ENCODE measurements at places on chromosomes 11 and 22.

DNA sequence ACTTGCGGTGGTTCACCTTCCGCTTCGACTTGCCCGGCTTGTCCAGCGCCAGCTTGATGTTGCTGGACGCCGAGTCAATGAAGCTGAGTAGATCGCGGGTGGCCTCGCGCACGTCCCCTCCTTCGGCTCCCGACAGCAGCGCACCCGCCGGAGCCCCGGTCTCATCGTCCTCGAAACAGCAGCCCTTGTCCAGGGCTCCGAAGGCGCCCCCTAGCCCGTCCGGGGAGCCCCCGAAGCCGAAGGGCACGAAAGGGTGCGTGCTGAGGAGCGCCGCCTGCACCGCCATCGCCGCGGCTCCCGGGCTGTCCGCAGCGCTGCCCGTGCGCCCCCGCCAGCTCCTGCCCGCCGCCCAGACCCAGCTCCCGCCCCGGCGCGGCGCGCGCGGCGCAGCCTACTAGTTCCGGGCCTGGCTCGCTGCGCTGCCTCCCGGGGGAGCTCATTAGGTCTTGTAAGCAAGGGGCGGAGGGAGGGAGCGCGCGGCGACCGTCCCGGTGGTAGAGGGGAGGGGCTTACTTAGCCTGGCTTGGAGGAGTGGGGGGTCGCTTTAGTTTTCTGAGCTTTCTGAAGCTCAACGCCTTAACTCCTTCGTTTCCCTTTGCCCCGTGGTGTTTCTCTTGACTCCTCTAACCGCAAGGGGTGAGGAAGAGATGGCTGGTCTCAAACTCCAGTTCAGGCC, at the start of gene FAM181B:
TSS of gene FAM181B (minus strand) at position 421 of the 676 bp plus-strand sequence. CDS start at position 286, 135 bp downstream.
- DNase-seq: no peak

GRCh38 chr22:44483878-44484277, 14.2 kb downstream of the RTL6 start:
- no peak for DNase-seq

DNA sequence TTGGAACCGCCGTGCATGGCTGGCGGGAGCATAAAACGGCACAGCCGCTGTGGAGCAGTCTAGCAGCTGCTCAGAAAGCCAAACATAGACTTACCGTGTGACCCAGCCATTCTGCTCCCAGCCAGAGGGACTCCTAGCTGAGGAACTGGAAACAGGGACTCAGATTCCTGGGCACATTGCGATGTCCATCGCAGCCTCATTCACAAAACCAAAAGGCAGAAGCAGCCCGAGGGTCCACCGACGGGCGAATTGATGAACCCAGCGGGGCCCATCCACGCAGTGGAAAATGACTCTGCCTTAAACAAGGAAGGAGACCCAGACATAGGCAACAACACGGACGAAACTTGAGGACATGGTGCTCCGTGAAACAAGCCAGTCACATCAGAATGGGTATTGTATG, 5.7 kb upstream of the MUC5B start:
- DNase-seq: no peak

GRCh38 chr11:95147364-95147905, 57.8 kb downstream of the ENDOD1 start:
- peak; percentile 71 for DNase-seq

DNA sequence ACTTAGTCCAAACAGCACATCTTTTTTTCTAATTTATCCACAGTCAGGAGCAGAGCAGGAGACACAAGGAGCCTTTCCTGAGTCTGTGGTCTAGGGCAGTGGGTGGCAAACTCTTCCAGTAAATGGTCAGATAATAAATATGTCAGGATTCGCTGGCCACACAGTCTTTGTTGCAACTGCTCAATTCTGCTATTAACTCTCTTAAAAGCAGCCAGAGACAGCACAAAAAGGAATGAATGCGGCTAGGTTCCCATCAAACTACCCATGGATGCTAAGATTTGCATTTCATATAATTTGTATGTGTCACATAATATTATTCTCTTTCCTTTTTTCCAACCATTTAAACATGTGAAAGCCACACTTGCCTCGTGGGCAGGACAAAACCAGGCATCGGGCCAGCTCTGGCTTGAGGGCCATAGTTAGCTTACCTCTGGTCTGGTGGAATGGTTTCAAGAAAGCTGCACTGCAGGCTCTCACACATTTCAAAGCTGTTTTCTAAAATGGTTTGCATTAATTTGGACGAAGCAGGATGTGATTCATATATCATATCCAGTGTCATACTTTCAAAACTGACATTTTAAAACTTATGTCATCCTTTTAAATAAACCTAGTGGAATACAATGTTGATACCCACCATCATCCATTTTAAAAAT, 64.7 kb upstream of the CD5 start:
- no peak for DNase-seq

- DNase-seq: no peak
Observed at GRCh38 chr22:48431014-48431413, 1396.7 kb downstream of the BRD1 start.

DNA sequence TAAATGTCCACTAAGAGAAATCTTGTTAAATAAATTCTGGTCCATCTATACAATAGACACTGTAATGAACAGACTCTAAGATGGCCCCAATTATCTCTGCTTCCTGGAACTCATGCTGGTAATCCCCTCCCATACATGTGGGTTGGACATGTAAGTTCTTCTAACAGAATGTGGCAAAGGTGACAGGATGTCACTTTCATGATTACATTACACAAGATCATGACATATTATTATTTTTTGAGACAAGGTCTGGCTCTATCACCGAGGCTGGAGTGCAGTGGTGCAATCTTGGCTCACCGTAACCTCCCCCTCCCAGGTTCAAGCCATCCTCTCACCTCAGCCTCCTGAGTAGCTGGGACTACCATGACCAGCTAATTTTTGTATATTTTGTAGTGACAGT, 14.6 kb upstream of the NDUFC2 start:
- DNase-seq: no peak

GRCh38 chr11:95338430-95338991, 107.5 kb upstream of the SESN3 start:
- peak; percentile 34 for DNase-seq

DNA sequence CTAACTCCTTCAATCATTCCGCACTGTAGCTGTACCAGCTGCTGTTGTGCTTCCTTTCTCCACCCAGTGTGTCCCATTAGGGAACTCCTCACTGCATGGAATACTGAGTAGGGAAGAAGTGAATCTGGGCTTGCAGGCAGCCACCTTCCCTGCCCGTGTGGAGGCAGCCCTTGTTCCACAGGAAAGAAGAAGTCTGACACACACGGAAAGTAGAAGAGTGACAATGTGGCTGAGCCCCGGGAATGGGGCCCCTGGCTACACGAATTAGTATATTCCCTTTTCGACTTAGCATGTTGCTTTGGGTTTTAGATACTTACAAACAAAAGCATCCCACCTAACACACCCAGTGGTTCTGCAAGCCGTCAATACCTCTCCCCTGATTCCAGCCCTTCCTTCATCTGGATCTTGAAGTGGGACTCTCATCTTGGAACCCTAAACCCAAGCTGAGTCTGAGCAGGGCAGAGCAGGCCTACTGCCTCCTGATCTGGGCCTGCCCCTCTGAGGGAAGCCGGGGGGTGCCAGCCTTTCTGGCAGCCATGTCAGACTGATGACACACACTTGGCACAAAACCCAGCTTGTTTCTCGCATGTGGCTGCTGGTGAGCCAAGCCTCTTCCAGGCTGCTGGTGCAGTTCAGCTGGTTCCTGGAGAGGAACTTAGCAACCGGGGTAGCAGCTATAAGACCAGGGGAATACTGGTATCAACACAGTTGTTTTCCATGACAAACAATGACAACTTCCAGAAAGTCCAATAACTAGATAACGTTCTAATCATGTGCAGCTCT, 71.6 kb downstream of the C11orf58 start:
- DNase-seq: no peak

DNA sequence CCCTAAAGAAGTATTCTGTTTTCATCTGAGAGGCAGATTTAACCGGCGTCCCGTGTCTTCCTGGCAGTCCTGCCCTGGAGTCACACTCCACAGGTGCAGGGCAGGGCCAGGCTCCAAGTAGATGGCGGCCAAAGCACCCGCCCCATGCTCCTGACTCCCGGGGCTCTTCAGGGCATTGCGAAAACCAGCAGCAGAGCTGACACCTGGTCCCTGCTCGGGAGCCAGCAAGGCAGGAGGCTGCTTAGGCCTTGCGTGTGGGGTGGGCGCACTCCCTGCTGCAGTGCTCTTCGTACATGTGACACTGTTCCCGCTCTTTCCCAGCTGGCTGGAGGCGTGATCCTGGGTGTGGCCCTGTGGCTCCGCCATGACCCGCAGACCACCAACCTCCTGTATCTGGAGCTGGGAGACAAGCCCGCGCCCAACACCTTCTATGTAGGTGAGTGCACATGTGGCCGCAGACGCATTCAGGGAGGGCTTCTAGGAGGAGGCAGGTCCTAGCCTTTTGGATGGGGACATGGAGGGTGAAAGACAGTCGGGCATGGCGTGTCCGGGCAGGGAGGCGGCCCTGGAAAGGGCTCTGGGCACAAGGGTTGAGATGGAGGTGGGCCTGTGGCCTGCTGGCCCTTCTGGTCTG, 10.3 kb upstream of the TSSC4 start:
- no peak for DNase-seq

- DNase-seq: no peak
Observed at GRCh38 chr11:119006656-119007055, 8.7 kb downstream of the CENATAC start.

DNA sequence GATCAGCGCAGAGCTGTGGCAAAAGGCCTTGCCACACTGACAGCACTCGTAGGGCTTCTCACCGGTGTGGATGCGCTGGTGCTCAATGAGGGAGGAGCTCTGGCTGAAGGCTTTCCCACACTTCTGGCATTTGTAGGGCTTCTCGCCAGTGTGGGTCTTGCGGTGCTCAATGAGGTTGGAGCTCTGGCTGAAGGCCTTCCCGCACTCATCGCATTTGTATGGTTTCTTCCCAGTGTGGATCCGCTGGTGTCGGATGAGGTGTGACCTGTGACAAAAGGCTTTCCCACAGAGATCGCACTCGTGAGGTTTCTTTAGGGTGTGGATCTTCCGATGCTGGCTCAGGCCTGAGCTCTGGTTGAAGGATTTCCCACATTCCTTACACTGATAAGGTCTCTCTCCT, 6.9 kb downstream of the ZNF70 start:
- DNase-seq: no peak

DNA sequence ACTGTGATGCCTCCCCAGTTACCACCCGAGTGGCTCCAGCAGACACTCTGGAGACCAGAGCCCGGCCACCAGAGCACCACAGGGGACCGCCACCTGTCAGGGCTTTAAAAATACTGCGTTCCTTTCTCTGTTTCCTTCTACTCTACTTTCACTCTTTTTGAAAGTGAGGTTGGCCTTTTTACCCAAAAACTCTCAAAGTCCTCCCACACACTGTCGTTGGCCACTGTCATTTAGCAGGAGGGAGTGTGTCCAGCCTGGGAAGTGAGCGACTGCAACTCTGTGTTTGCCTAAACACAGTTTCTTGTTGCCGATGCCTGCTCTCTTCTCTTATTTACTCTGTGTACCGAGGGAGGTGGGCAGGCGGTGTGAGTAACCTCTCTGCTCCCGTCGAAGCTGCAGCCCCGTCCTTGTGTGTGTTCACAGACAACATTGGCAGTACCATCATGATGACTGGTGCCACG, 90.8 kb upstream of the CLDN5 start:
- no peak for DNase-seq

DNA sequence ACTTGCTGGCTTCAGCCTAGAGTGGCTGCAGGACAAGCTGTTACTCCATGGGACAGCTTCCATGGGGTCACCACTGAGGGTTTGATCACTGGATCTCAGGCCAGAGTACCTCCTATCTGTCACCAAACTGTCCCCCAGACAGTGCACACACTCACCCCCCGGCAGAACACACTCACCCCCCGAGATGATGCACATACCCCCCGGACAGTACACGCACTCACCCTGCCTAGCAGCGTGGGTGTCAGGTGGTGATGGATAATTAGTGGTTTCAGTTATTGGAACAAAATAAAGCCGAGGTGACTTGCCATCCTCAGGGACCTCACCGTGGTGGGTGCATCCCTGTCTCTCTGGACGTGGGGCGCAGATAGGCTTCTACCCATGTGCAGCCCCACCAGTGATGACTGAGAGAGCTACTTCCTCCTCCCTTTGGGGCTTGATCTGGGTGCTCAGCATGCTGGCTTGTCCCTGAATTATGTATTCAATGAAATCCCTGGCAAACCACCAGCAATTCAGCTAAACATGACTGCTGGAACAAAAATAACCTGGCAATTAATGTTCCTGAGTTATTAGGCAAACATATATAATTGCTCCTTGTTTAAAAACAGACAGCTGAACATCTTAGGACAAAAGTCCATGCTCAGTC, 18.9 kb downstream of the TANGO2 start:
- no peak for DNase-seq

DNA sequence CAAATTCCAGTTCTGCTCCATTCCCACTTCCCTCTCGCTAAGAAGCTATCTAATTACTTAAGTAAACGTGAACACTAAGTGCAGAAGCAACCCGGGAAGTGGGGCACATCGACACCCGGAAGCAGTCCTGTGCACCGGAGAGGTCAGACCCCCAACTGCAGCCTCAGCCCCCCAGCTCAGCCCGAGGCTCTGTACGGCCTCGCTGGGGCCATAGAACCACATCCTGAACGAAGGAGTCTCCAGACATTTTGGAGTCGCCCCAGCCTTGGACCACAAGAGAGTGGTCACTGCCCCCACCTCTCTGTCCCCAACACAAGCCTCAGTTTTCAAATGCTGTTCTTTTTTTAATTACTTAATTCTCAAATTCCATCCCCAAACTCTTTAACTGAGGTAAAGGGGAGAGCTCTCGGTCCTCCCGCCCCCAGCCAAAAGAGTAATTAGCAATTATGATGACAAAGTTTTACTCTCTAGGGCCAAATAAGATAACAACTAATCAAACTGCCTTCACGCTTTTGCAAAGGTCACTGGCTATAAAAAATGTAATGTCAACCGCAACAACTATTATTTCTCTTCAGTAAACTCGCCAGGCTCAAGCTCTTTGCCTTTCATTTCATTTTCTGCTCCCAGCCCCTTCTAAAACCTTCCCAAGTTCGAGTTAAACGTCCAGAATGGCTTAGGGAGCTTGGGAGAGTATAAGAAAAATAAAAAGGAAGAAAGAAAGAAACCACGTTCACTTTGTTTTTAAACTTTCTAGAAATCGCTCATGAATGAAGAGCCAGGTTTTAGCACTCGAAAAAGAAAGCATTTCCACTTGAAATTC, 2.2 kb downstream of the PAX6 start:
- peak; percentile 53 for DNase-seq
